Hair follicular keratinocyte (primary cell): ENCODE measurements at places on chromosomes 5 and 9. TPM values are rescaled to one million over a fixed set of nuclear protein-coding genes. Genes with fewer than 3 reads are reported as not detected.

The SCGB3A2 gene
- not detected in 2 replicates for total RNA-seq

The SLC23A1 gene
- not detected in 2 replicates for total RNA-seq

The C9orf152 gene
- not detected in 2 replicates for total RNA-seq

The LCN9 gene
- total RNA-seq, result not detected in 2 replicates

The AMBP gene
- not detected in 2 replicates for total RNA-seq

The GFRA3 gene
- not detected in 2 replicates for total RNA-seq

The AGXT2 gene
- not detected in 2 replicates for total RNA-seq

The TEK gene
- 0.23 and 0.27 TPM in 2 replicates for total RNA-seq
